ENCODE measurements at places on chromosomes 1 and 21. TPM values are rescaled to one million over a fixed set of nuclear protein-coding genes. Genes with fewer than 3 reads are reported as not detected.
A peak's percentile ranks its signal among the peaks of the same experiment; 100 is the strongest.

CSF3R gene
- total RNA-seq, result 13.7 TPM

- no peak for DNase-seq
Observed at GRCh38 chr1:239703075-239703474, 316.7 kb downstream of the CHRM3 start.

DNA sequence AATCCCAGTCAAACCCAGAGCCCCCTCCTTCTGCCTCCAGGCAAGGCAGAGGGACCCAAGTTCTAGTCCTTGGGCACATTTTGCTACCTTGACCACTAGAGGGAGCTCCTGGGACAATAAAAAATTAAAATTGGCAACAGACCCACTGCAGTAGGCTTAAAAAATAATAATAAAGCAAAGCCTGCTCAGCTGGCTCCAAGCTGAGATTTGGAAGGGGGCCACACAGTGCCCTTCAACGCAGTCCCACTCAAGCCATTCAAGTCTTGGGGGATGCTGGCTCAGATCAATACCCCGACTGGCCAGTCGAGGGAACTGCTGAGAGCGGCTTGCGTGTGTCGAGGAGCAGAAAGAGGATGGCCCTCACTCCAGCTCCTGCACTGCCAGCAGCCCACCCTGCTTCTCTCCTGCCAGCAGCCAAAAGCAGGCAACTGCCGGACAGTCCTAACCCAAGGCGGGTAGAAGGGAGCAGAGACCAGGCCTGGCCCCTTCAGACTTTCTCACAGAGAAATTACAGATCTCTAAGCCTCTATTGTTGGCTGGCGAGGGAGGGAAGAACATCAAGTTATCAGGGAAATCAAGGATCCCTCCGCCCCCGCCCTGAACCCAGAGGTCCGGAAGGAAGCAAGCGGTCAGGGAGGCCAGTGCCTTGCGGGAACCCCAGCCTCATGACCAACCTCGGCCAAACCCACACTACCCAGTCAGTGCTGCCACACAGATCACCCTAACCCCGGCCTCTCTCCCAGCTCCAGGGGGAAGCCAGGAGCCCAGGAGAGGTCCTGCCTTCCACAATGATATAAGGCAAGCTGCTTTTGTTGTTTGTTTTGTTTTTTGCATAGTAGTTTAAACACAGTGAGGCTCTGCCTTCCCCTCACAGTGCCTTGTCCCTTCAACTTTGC, 4.9 kb upstream of the ALDH4A1 start:
- DNase-seq, result no peak

PRRX1 gene
- 23.0 TPM for total RNA-seq

PKLR gene
- not detected for total RNA-seq

- peak; percentile 76 for DNase-seq
Observed at GRCh38 chr1:202625416-202626360, 84.6 kb downstream of the SYT2 start.

GRCh38 chr1:97160818-97161217, 439.2 kb downstream of the PTBP2 start:
- no peak for DNase-seq

AUNIP gene
- total RNA-seq, result 0.91 TPM

ZFP69B gene
- 2.5 TPM for total RNA-seq

DNA sequence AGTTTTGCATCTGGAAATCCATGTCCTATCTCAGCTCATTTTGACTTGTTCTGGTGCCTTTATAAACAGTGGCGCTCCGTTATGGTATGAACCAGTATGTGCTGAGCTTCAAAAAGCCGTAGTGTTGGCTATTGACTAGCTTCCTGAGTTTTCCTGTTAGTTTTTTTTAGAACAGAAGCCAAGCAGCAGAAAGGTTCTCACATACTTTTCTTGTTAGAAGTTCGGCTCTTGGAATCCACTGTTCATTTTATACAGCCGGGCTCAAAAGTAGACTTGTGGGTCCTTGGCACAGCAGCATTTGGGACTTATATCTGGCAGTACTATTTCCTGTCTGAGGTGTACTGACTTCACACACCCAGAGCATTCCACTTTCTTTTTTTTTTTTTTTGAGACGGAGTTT, 63.8 kb downstream of the TBCE start:
- DNase-seq, result no peak

DNA sequence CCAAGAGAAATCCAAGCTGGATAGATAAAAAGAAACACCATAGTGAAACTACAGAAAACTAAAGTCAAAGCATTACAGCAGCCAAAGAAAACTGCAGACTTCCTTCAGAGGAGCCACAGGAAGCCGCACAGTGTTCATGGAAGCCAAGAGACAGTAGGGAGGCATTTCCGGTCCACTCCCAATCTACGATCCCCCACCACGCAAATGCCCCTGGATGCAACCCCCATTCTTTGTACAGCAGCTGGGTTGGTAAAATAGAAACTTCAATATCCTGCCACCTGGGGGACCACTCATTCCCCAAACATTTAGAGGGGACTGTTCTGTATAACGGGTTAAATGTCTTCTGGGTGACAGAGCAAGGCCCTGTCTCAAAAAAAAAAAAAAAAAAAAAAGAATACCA, 43.9 kb upstream of the TSPEAR start:
- no peak for DNase-seq

GJA9 gene
- 0.42 TPM for total RNA-seq

DNA sequence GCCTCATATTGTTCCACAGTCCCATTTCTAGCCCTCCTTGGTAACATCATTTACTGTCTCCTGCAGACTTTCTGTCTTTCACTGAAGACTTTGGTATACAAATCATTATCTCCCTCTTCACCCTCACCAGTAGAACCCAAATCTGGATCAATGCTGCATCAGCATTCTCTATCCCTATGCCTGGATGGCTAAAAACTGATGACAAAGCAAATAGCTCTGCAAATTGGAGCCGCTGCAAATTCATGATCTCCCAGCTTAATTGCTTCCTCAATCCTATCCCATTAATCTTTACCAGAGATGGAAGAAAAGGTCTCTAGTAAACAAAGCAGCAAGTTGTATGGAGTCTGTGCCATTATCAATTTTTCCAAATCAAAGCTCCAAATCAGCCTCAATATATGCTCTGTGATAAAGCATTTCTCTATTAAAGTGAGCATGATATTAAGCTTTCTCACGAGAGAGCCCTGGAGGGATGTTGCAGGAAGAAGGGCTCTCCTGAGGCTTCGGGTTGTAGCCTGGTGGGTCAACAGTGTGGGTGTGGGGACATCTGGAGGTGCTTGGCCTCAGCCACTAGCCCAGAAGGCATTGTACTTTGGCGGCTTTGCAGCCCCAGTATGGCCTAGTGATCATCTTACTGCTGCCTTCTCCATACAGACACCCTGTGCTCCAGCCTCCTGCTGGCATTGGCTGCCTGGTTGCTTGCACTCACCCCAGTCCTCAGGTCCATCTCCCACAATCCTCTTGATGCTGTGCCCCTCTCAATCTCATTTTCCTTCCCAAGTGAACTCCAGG, 46.2 kb upstream of the COL24A1 start:
- no peak for DNase-seq

KIF21B gene
- total RNA-seq, result 10.7 TPM

GRCh38 chr1:201039876-201040275, 16.4 kb upstream of the KIF21B start:
- DNase-seq, result no peak

CACHD1 gene
- total RNA-seq, result 14.2 TPM

DNA sequence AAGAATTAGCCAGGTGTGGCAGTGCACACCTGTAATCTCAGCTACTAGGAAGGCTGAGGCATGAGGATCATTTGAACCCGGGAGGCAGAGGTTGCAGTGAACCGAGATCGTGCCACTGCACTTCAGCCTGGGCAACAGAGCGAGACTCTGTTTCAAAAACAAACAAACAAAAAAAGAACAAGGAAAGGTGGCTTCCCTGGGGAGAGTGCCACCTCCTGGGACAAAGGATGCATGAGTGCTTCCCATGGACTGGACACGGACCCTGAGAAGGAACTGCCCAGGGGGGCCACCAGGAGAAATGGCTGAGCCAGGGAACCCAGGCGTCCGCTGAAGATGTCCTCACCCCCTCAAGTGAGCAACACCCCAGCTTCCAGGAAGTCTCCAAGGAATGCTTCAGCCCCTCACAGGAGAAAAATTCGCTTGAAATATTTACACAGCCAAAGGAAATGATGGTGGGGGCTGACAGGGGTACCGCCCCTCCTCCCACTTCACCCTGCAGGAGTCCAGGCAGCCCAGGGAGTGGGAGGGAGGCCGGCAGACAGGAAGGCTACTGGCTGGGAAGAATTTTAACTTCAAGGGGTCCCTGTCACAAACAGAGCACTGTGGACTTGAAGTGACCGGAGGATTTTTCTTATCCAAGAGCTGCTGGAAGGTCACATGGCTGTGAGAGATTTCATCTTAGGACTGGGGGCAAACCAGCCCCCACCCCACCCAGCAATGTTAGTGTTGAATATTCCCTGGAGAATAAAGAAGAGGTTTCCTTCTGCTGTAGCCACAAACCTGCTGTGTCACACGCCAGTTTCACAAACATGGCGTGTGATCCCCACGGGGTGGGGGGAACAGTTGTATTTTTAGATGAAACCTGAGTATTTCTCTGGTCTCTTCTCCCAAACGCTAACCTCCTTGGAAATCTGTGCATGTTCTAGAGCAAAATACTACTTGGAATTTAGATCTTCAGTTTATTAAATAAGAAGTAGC, 90.8 kb upstream of the SLC25A33 start:
- DNase-seq, result no peak

GRCh38 chr21:23008601-23009202, 2010.5 kb downstream of the NCAM2 start:
- DNase-seq, result no peak

GRCh38 chr1:43512133-43512532, 18.6 kb upstream of the PTPRF start:
- DNase-seq, result no peak

DNA sequence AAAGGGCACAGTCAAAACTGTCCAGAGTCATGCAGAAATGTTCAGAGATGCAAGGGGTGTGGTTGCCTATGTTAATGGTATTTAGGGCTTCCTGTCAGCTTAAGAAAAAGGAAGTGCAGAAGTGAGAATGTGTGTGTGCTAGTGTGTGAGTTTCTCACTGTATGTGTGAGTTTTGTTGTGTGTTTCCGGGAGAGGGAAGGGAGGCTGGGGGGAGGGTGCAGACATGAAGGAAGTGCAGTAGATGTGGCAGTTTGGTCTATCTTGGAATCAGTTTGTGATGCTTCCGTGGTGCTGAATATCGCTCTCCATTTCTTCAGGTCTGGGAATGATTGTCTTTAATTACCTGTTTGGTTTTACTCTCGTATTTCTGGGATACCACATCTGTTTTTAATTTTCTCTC, 16.5 kb upstream of the ATP6V1G3 start:
- no peak for DNase-seq

DNA sequence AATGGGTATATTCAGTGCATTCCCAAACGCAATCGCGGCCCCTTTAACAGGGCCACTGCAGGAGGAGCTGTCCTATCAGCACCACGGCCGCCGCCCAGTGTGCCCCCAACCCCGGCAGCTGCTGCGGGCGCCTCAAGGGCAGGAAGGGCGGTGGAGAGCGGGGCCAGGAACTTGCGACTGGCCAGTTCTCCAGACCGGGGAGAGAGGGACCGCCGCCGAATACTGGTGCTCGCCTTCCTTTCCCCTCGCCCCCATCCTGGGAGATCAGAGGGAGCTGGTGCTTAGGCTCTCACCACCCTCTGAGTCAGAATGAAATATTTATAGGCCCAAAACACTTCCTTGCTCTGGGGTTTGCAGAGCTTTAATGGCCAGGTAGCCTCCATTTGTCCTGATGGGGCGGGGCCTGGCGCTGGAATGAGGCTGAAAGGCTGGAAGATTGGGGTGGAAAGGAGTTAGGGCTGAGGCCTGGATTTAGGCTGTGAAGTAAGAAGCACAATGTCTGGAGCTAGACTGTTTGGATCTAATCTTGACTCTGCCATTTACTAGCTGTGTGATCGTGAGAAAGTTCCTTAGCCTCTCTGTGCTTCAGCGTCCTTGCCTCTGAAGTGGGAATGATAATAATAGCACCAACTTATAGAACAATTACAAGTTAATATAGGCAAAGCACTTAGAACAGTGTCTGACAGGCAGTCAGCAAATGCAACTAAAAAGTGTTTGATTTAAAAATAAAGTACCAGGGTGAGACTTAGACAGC, 75.5 kb downstream of the NAV1 start:
- DNase-seq, result no peak

CNR2 gene
- total RNA-seq, result not detected

GRCh38 chr1:167860231-167860923, 53.6 kb downstream of the ADCY10 start:
- peak; percentile 20 for DNase-seq

- DNase-seq, result peak; percentile 56
Observed at GRCh38 chr1:149917571-149918144, at the start of gene SV2A. SV2A (minus strand) TSS chr1:149917844; CDS start chr1:149913840, 4,004 bp downstream.

DNA sequence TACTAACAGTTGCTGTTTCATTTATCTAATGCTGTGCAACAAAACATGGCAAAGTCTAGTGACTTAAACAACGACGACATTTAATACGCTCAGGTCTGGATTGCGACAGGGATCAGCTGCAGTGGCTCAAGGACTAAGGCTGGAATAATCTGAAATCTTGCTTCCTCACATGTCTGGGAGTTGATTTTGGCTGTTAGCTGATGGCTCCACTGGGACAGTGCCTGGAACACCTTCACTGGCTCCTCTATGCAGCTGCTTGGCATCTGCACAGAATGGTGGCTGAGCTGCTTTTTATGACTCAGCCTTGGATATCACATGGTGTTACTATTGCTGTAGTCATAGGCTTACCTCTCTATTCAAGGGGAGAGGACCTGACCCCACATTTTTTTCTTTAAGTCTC, 24.0 kb upstream of the BTG3 start:
- no peak for DNase-seq

FBXO2 gene
- 3.5 TPM for total RNA-seq

- no peak for DNase-seq
Observed at GRCh38 chr1:59046730-59047157, 250.2 kb upstream of the FGGY start.

- no peak for DNase-seq
Observed at GRCh38 chr1:24828887-24829192, 83.6 kb downstream of the CLIC4 start.

REN gene
- 0.89 TPM for total RNA-seq

DNA sequence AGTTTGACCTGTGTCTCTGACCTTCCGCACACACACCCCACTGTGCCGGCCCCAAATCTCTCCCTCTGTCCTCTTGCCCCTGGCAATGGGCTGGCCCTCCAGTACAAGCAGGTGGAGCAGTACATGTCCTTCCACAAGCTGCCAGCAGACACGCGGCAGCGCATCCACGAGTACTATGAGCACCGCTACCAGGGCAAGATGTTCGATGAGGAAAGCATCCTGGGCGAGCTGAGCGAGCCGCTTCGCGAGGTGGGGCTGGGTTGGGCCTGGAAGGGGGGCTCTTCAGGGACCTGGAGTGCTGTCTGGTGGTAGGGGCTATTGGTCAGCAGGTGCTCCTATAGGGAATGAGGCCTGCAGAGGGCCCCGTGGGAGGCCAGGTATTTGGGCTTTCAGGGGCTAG, 7.8 kb downstream of the HCN3 start:
- DNase-seq, result no peak

DNA sequence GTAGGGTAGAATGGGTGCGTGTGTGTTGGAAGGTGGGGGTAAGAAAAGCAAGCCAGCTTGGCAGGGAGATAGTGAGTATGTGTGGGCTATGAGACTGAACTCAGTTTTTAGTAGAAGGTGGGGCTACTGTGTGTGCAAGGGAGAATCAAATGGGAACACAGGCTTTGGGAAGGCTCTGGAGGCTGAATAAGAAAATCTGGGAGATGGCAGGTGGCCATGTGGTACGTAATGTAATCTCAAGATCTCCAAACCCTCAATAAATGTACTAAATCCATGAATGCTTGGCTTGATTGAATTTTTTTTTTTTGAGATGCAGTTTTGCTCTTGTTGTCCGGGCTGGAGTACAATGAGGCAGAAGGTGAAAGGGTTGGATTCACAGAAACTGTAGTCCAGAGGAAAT, 3.5 kb upstream of the ZSCAN20 start:
- no peak for DNase-seq
